ENCODE measurements at places on chromosomes 1 and 21.
A peak's percentile ranks its signal among the peaks of the same experiment; 100 is the strongest.

GRCh38 chr1:31727195-31727594 is 23.4 kb upstream of the COL16A1 start:
- DNase-seq = no peak

- no peak for DNase-seq
These were observed 56.6 kb upstream of the VTCN1 start for GRCh38 chr1:117267232-117267774.

- DNase-seq = no peak
These were observed 32.1 kb downstream of the SLC37A1 start for GRCh38 chr21:42545745-42546144.

GRCh38 chr1:240109920-240110636 is 18.4 kb downstream of the FMN2 start:
- no peak for DNase-seq

GRCh38 chr1:16243936-16244649 is 7.1 kb upstream of the CPLANE2 start:
- DNase-seq = peak; percentile 74

DNA sequence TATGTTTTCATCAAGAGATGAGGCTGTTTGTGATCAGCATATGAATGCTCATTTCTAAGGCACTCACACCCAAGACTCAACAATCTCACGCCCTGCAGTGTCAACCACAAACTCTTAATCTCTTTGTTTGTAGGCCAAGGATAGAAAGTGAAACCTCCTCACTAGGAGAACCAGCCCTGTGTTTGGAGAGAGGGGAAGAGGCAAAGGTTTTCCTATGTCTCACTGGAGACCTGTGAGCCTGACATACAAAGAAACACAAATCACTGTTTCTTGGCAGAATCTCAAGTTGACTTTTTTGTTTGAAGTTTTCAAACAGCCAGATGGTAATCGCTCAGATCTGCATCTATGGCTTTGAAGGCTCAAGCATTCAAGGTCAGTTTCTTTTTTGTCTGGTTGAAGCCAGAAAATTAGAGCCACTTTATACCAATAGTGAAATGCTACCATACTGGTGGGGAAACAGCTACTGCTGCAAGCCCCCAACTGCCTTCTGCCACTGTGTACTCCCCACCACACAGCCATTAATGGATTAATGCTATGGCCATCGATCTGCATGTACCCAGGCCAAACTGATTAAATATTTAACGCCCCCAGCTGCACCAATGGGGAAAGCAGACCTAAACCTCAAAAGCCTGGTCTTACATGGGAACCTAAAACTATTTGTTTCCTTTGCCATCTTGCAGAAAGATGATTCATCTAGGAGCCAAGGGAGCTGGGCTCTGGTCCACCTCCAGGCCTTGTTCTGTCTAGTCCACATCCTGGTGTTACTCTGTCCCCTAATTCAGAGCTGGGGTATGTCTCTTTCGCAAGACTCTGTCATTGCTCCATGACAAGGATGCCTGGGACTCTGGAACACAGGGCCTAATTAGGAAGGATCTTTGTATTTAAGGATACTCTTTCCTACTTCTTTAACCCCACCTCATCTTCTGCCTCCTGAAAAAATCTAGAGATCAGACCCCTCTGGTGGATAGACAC is 16.3 kb downstream of the PDZK1 start:
- DNase-seq = peak; percentile 35

DNA sequence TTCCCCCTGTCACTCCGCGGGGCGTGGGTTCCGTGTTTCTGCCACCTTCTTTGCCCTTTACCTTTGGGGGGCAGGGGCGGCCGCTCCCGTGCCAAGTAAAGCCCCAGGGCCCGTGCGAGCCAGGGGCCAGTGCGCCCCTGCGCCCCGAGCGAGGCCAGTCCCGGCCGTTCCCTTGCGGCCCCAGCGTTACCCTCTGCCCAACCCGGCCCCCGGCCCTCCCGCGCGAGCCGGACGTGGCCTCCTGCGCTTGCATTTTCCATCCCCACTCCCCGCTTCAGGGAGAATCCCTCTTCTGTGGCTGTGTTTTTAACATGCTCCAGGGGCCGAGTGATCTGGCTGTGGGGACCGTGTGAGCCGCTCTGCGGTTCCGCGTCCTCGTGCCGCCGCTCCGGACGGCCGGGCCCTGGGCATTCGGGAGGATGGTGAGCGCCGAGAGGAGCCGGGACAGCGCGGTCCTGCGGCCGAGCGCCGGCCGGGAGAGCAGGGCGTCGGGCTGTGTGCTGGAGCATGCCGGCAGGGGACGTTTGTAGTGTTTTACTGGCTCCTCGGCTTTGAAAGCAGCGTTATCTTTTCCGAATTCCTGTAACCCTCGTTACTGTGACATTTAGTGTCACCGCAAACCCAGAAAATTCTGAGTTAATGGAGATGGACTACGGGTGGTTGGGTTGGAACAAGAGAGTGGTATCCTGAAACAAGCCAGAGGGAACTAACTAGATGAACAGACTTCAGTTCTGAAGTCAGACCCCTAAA is 1.0 kb downstream of the GALNT2 start:
- DNase-seq = peak; percentile 27

DNA sequence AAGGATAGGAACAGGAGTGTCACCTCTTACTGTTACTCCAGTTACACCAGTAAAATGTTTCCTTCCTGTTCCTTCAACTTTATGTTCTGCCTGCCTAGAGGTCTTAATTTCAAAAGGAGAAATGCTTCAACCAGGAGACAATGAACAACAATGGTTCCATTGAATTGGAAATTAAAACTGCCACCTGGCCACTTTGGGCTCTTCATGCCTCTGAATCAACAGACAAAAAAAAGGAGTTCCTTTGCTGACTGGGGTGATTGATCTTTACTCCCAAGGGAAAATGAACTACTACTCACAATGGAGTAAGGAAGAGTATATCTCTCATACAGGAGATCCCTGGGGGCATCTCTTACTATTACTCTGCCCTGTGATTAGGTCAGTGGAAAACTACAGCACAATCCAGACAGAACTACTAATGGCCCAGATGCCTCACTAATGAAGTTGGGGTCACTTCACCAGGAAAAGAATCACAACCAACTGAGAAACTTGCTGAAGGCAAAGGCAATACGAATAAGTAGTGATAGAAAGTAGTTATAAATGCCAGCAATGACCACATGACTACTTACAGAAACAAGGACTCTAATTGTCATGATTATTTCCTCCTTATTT is 76.6 kb upstream of the PRDX6 start:
- no peak for DNase-seq

DNA sequence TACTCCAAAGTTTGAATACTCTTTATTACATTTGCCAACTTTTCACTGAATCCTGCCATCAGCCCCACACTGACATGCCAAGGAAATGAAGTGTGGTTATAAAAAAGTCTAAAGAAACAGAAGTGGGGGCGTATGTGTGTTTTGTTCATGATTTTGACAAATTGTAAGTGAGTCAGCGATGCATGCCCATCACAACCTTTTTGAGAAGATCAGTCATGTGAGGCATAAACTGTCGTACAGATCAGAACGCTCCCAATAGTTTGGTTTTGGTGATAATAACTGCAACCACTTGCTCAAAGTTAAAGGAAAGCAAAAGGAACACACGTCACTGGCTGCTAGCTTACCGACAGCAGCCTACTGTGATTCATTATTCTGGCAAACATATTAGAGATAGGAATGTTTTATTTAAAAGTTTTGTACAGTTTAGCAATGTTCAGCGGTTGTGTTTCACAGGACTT is 95.6 kb downstream of the RGS2 start:
- DNase-seq = peak; percentile 81

DNA sequence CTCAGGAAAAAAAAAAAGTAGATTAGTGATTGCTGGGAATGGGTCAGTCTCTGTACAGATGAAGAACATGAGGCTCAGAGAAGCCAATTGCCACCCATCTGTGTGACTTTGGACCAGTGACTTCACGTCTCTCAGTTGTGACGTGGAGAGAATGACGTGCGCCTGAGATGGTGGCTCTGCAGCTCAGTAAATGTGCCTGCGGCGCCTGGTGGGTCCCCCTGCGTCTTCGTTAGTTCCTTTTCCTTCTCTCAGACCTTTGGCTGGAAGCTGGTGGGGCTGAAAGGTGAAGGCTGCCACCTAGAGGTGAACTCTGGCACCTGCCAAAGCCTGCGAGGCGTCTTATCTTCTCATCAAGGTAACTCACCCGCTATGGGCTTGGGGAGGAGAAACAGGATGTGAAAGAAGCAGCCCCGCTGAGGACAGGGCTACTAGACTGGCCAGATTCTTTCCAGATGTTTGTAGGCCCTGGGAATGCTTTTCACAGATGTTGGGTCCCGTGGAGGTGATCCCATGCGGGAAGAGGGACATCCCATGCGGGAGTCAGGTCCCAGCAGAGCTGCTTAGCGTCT is 8.7 kb upstream of the E2F2 start:
- DNase-seq = peak; percentile 92

DNA sequence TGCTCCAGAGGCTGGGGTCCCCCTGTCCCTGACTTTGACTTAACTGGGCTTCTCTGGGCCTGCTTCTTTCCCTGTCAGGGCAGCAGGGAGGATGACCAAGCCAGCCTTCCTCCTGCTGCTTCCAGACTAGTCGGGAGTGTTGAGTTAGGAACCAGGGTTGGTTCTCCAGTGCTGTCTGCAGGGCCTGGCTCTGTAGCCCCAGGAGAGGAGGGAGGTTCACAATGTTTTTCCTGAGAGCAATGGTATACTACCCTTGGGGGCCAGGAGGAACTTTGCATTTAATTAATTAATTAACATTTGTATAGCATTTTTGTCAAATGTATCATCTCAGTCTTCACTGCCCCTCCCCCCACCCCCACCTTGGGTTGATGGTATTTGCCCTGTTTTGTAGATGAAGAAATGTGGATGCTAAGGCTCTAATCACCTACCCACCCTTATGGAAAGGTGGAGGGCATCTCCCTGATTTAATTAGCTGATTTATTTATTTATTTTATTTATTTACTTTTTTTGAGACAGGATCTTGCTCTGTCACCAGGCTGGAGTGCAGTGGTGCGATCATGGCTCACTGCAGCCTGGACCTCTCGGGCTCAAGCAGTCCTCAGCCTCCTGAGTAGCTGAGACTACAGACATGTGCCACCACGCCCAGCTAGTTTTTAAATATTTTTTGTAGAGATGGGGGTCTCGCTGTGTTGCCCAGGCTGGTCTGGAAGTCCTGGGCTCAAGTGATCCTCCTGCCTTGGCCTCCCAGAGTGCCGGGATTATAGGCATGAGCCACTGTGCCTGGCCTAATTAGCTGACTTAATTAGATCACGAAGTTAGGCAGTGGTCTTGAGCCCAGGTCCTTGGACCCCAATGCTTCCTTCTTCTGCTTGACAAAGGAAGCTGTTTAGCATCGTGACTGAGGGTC is 6.6 kb downstream of the H6PD start:
- DNase-seq = no peak

DNA sequence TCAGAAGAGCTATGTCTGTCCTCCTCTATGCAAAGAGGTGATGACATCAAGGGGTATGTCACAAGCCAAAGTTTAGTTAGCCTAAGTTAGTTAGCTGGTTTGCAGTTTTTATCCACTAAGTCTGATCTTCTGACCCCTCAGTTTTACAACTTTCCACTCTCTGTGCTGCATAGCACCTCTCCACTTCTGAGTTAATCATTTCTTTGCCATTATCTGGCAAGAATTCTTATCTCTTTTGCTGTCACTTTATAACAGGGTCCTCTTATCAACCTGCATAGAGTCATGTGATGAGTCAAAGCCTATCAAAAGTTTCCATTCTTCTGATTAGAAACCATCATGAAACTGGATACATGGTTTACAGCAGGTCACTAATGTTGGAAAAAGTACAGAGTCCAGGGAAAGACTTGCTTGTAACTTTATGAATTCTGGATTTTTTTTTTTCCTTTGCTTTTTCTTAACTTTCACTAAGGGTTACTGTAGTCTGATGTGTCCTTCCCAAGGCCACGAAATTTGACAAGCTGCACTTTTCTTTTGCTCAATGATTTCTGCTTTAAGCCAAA is at the start of gene NR5A2:
Gene NR5A2 (plus strand): TSS at position 447 of the 560 bp plus-strand sequence. CDS start 138 bp downstream, outside the sequence.
- DNase-seq = no peak

DNA sequence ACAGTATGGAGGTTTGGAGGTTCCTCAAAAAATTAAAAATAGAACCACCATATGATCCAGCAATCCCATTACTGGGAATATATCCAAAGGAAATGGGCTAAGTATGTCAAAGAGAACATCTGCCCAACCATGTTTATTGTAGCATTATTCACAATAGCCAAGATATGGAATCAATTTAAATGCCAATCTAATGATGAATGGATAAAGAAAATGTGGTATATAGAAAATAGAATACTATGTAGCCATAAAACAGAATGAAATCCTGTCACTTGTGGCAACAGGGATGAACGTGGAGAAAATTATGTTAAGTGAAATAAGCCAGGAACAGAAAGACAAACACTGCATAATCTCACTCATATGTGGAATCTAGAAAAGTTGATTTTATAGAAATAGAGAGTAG is 201.7 kb upstream of the AJAP1 start:
- DNase-seq = no peak

GRCh38 chr1:37465593-37466517 is 8.5 kb upstream of the ZC3H12A start:
- no peak for DNase-seq

DNA sequence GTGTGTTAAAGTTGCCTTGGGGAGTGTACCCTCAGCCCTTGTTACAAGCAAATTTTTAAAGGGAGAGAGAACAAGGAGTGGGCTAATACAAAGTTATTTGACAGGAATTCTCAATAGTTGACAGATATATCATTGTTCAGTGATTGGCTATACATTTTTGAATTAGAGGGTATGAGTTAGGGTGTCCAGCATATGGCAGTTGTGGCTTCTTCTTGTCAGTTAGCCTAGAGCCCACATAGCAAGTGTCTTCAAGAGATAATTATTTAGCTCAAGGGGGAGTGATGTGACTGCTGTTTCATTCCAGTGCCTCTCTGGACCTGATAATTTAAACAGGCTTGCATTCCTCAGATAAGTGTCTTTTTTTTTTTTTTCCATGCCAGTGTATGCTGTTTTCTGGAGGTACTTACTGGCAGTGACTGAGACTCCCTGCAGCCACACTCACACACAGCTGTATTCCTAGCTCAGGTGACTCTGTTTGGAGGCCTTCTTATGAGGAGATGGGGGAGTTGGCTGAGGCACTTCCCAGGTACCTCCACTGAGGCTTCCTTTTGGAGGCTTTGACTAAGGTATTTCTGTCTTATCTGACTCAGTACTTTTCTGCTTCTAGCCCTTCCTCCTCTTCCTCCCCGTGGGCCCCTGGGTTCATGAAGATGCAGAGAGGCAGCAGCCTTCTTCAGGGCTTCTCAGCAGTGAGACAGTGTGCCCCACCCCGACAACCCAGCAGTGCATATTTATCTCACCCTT is 32.3 kb downstream of the IVNS1ABP start:
- DNase-seq = no peak

GRCh38 chr21:34201001-34201400 is 127.6 kb downstream of the MRPS6 start:
- peak; percentile 67 for DNase-seq

- DNase-seq = peak; percentile 85
These were observed 122.8 kb upstream of the IVNS1ABP start for GRCh38 chr1:185439727-185440415.
